Naive thymus-derived CD8-positive, alpha-beta T cell (primary cell): ENCODE measurements at places on chromosomes 11 and 22.
A peak's percentile ranks its signal among the peaks of the same experiment; 100 is the strongest.

GRCh38 chr11:120709808-120710207 lies 198.3 kb downstream of the GRIK4 start:
- DNase-seq = no peak

GRCh38 chr11:134474942-134475341 lies 62.9 kb upstream of the B3GAT1 start:
- no peak for DNase-seq

GRCh38 chr22:45199723-45200122 lies 36.0 kb downstream of the NUP50 start:
- no peak for DNase-seq

DNA sequence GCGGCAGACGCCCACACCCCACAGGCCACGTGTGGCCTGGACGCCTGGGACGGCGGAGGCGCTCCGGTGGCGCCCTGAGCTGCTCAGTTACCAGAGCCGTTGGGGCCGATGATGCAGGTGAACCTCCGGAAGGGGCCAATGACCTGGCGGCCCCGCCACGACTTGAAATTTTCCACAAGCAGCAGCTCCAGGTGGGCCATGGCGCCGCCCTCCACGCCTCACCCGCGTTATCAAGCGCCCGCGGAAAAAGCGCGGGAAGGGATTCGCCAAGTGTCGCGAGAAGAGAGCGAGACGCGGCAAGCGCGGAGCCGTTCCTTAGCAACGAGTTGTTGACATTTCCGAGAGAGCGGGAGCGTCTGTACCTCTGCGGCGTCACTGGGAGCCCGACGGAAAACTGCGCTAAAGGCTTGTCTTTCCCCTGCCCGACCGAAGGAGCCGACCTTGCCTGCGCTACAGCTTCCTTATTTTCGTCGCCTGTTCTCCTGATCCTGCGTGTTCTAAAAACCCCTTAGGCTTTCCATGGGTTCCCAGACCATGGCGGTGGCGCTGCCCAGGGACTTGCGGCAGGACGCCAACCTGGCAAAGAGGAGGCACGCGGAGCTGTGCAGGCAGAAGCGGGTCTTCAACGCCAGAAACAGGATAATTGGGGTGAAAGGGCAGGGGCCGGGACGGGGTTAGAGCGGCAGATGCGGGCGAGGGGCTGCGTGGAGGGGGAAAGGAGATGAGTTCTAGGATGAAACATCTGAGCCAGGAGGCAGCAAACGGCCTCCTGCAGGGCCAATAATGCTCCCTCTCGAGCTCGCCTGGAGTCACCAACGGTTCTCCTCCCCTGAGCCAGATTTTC lies at the start of the genes RIBC2 and SMC1B:
Gene RIBC2, plus strand, starts transcription at position 326 of the 844 bp plus-strand sequence. Its CDS starts 194 bp downstream, at position 520.
Gene SMC1B, minus strand, starts transcription at position 232 of the 844 bp plus-strand sequence. Its CDS starts 32 bp downstream, at position 200.
- peak; percentile 75 for DNase-seq

DNA sequence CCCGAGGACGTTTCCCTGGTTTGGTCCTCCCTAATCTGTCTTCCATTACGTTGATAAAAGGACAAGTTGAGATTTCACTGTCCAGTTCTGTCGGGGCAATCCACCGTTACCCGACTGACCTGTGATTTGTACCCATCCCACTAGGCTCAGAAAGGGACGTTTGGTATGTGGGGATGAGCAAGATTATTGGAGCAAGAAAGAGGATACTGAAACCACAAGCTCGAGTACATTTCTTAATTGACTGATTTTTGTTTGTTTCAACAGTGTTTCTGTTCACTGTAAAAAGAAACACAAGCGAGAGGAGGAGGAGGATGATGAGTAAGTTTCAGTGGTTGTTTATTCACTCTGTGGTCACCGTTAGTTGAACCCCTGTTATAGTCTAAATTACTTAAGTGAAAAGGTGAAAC lies 969 bp downstream of the CCDC117 start:
- no peak for DNase-seq

GRCh38 chr22:36330655-36331305 lies 57.0 kb downstream of the MYH9 start:
- DNase-seq = no peak

- no peak for DNase-seq
Measured at GRCh38 chr11:75400146-75400865, 988 bp downstream of the RPS3 start.

GRCh38 chr11:126464796-126465195 lies 109.3 kb downstream of the ST3GAL4 start:
- DNase-seq = no peak

DNA sequence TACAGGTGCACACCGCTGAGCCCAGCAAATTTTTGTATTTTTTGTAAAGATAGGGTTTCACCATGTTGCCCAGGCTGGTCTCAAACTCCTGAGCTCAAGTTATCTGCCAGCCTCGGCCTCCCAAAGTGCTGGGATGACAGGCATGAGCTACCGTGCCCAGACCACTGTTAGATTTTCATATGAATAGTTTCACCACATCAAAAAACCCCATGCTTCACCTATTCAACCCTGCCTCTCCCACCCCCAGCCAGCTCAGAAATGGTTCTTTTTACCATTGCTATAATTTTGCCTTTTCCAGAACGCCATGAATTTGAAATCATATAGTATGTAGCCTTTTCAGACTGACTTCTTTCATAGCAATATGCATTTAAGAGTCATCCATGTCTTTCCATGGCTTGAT lies 37.9 kb downstream of the CDPF1 start:
- no peak for DNase-seq

- no peak for DNase-seq
Measured at GRCh38 chr11:84261707-84262106, 975.5 kb upstream of the CCDC90B start.

DNA sequence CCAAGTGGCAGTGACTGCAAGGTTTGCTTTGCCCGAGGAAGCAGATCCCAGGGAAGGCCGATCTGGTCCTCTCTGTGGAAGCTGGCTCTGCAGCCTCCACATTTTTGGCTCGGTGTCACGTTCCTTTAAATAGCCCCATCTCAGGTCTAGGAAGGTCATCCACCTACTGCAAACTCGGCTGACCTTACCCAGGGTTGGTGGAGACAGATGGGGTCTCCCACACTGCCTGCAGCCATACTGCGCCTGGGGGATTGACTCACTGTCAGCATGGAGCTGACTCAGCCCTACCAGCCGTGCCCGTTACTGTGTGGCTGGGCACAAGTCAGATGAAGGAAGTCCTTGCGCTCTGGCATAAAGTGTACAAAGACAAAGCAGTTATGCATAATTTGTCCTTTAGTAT lies 16.9 kb downstream of the CDPF1 start:
- DNase-seq = no peak

- no peak for DNase-seq
Measured at GRCh38 chr11:37978647-37979046, 1380.6 kb upstream of the RAG2 start.

GRCh38 chr11:12854297-12854661 lies 154.8 kb upstream of the RASSF10 start:
- DNase-seq = no peak

DNA sequence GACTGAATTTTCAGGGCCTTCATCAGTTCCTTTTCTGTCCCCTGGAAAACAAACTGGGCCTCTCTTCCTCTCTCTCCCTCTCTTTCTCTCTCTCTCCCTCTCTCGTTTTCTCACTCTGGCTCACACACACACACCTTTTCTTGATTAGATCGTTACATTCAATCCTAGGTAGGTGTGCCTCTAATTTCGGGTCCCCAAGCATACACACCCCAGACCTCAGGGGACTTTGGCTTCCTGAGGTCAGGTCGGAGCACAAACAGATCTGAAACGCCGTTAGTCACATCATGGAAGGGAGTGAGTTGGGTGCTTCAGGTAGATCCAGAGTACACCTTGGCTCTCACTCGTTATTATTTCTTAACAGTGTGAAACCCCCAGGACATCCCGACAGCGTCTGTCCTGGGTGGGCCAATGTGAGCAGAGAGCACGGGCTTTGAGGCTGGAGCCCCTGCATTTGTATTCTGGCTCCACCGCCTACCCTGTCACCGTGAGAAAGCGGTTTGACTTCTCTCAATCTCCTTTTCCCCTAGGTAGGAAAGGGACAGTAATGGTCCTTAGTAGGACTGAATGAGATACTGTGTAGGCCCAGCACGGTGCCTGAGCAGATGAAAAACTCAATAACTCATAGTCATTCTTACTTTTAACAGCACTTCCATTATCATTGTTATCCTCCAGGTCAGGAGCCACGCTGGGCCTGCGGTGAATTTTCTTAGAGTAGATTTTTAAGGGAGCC lies 37.3 kb upstream of the POU2AF1 start:
- DNase-seq = no peak

DNA sequence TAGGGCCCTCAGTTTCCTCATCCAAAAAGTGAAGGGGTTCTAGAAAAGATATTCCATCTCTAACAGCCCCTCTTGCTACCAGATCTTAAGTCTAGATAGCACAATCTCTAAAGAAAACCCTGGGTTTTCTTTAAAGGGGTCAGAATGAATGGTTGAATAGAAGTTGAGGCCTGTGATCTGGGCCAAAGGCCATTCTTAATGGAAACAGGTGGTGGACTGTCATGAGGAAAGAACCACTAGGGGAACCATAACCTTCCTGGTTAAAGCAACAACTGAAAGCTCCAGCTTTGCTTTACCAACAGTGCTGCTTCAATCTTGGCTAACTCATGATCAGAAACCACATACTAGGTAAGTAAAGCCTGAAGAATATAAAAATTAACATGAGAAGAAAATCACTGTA lies 1.8 kb downstream of the CELF1 start:
- no peak for DNase-seq

DNA sequence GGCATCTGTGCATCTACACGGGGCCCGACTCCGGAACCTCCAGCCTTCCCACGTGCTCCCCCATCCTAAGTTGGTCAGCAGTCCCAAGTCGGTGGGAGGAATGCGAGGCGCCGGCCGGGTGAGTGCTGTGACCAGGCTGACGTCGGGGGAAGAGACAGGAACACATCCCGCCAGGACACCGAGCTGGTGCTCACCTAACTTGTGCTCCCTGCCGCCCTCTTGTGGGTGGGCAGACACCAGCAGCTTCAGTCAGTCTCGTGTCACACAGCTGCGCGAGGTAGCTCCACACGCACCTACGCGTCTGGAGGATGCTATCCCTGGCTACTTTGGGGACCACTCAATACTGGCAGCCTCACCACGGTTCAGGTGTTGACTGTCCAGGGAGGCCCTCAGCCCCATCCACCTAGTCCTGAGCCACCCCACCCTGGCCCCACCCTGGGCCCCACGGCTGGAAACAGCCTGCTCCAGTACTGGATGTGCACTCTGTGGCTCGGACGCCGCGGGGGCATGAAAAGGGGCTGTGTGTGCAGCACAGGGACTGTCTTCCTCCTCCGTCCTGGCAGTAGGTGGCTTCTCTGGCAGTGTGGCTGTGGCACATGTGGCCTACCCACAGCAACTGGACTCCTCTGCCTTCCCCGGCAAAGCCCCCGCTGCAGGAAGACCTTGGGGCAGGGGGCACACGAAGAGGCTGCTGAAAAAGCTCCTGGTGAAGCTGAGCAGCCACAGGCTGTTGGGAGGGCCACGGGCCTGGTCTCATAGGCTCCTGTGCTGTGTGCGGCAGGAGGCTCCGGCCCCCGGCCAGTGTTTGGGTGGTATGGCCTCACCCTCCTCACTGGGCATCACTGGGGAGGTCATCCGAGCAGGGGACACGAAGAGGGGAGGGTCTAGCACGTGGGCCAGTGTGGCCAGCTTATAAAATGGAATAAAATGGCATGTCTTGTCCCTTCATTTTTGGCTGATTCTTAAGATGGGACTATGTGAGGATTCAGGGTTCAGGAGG lies 11.2 kb upstream of the BID start:
- peak; percentile 65 for DNase-seq

DNA sequence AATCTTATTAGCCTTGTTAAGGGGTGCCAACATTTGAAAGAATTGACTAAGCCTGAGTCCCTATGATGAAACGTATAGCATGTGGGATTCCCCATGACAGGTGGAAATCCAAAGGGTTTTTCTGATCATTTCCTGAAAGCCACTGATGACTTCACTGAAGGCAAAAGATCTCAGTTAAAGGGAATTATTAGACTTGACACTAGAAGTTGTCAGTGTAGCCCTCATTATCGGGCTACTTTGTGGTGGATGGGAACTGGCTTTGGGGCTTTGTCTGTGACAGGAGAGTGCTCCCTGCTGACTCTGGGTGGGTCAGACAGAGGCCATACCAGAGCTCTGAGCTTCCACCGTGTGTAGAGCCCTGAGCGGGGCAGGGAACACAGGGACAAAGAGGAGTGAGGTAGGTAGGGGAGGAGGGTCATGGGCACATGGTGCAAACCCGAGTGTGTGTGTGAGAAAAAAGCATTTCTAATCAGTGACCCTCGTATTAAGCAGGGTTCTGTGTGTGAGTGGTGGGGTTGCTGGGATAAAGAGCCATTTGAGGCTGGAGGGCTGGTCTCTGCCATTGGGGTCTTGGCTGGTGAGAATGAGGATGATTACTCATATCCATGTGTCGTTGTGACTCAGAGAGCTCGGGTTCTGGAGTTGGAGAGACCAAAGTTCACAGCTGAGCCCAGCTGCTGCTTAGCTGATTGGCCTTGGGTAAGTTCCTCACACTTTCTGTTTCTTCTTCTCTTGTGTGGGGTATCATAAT lies 101.1 kb downstream of the GRIK4 start:
- no peak for DNase-seq

- DNase-seq = no peak
Measured at GRCh38 chr11:75208446-75208845, 32.1 kb upstream of the TPBGL start.

DNA sequence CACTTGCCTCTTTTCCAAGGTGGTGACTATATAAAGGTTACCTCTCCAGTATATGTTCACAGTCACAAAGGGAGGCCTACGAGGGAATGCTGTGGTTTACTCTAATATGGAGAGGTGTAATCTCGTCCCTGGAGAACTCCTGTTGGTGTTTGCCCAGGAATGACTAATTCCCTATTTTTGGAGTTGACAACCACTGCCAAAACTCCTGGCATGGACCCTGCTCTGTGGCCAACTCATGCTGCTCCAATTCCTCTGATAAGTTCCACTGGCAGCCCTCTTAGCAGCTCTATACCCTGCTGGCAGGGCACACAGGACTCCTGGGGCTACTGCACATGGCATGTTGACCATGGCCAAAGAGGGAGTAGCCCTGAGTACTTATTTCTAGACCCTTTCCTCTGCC lies 418.7 kb upstream of the ANO5 start:
- DNase-seq = no peak

GRCh38 chr11:65017937-65018336 lies 4.0 kb downstream of the ARL2 start:
- no peak for DNase-seq

DNA sequence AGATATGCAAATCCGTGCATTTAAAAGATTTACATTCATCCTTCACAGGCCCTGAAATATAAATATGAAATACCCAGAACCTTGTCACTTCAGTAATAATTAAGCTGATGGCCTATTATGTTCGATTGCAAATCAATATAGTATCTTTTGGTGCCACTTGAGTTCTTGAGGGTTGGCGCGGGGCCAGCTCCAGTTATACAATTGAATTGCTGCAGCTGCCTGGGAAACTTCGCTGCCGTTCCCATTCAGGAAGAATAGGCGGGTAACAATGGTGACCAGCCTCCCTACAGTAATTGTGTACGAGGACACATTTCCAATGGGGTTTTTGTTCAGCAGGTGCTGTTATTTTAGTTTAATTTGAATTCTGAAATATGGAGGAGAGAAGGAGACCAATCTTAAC lies 451.2 kb downstream of the INSC start:
- DNase-seq = no peak

GRCh38 chr11:19952116-19952605 lies 208.1 kb downstream of the DBX1 start:
- DNase-seq = no peak
